Pericardium fibroblast (primary cell): ENCODE measurements at places on chromosomes 13 and 19. TPM values are rescaled to one million over a fixed set of nuclear protein-coding genes. Genes with fewer than 3 reads are reported as not detected.

The RYR1 gene
- total RNA-seq: under 0.01 and 2.0 TPM in 2 replicates

The ZNF234 gene
- total RNA-seq: 3.9 and 4.0 TPM in 2 replicates

The TDRD3 gene
- 7.6 and 11.4 TPM in 2 replicates for total RNA-seq

The CRX gene
- not detected in 2 replicates for total RNA-seq

The MCEMP1 gene
- not detected in 2 replicates for total RNA-seq

The ZSCAN4 gene
- total RNA-seq: not detected in 2 replicates

The ZMYM5 gene
- 6.1 and 8.3 TPM in 2 replicates for total RNA-seq

The FUT1 gene
- 0.17 and 1.8 TPM in 2 replicates for total RNA-seq

The KIR3DL1 gene
- total RNA-seq: not detected in 2 replicates

The IQCN gene
- 0.47 and 1.8 TPM in 2 replicates for total RNA-seq

The LMO7 gene
- total RNA-seq: 16.4 and 71.6 TPM in 2 replicates

The GARIN5A gene
- 1.1 TPM in 1 of 2 replicates, not detected in the other for total RNA-seq

The SIGLEC5 gene
- not detected in 2 replicates for total RNA-seq

The NXNL1 gene
- total RNA-seq: not detected in 2 replicates

The IL11 gene
- 0.77 TPM in 1 of 2 replicates, not detected in the other for total RNA-seq

The OR7A5 gene
- total RNA-seq: not detected in 2 replicates

The ZNF763 gene
- 0.85 and 1.6 TPM in 2 replicates for total RNA-seq

The ZNF433 gene
- total RNA-seq: 2.3 and 3.8 TPM in 2 replicates

The OR7C1 gene
- total RNA-seq: not detected in 2 replicates

The KISS1R gene
- not detected in 2 replicates for total RNA-seq

The WDR88 gene
- not detected in 2 replicates for total RNA-seq

The ZNF208 gene
- total RNA-seq: 0.70 TPM in 1 of 2 replicates, not detected in the other
